ENCODE measurements at places on chromosomes 3 and 15. TPM values are rescaled to one million over a fixed set of nuclear protein-coding genes. Genes with fewer than 3 reads are reported as not detected.

- no peak for DNase-seq
Measured at GRCh38 chr3:125428216-125428830, 53.2 kb upstream of the ZNF148 start.

DNA sequence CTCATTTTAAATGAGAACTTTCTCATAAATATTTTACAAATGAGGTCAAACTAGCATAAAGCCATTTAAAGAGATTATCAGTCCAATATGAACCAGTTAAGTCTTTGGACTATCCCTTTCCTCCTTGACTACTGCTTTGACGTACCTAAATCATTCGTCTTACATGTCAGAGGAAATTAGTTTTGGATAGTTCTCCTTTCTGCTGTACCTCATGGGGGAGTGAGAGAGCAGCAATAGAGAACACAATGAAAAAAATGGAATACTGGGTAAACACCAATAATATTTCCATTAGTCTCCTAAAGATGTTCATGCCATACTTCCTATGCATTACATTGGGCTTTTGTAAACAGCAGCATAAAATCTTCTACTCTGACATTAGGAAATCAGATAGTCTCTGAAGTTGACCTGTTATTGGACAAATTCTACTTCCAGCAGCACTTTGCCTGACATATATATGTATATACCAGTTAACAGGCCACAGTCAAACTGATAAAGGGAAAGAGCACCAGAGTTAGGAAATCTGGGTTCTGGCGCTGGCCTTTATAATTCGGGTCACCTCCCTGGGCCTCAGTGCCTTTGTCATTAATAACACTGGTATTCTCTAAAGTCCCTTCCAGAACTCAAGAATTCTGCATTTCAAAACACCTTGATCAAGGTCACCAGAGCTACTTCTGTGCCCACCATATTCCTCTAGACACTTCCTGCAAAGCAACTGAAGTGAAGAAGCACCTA is 26.8 kb downstream of the TIMMDC1 start:
- peak; percentile 28 for DNase-seq

DNA sequence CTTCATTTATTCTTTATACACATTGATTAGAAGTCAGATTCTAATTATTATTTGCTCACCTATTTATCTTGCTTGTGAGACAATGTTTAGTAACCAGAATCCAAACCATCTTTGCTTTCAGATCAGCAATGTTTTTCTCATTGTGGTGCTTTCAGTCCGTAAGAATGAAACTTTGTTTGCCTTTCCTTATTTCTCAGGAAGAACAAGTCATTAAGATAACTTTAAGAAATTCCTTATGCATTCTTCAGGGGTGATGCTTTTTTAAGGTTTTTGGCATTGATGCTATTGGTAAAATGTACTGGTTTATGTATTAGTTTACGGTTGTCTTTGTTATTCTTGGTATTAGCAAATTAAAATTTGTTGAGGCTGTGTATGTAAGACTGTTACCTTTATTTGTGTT is 120.8 kb upstream of the POU1F1 start:
- no peak for DNase-seq

The TMEM207 gene
- not detected for total RNA-seq

The NR2E3 gene
- total RNA-seq, result under 0.01 TPM
